ENCODE measurements at places on chromosomes 3 and 15. TPM values are rescaled to one million over a fixed set of nuclear protein-coding genes. Genes with fewer than 3 reads are reported as not detected.

CACNA2D3 gene
- total RNA-seq, result not detected

MAPKAPK3 gene
- 55.2 TPM for total RNA-seq

GABRA5 gene
- not detected for total RNA-seq

NPAP1 gene
- total RNA-seq, result 0.16 TPM

MYEF2 gene
- 5.1 TPM for total RNA-seq

TIPIN gene
- total RNA-seq, result 21.5 TPM

SMCO1 gene
- total RNA-seq, result not detected

HES1 gene
- 0.81 TPM for total RNA-seq

NLGN1 gene
- total RNA-seq, result 6.1 TPM

PIGZ gene
- total RNA-seq, result 1.9 TPM
